ENCODE measurements at places on chromosomes 2 and 18.

- no peak for DNase-seq
Observed at GRCh38 chr2:208192611-208193236, 2.9 kb upstream of the C2orf80 start.

- no peak for DNase-seq
Observed at GRCh38 chr2:145050134-145050533, 530.2 kb upstream of the ZEB2 start.

GRCh38 chr2:31286961-31287550 lies 53.1 kb downstream of the EHD3 start:
- no peak for DNase-seq

GRCh38 chr2:143451642-143452281 lies 322.5 kb downstream of the ARHGAP15 start:
- no peak for DNase-seq

DNA sequence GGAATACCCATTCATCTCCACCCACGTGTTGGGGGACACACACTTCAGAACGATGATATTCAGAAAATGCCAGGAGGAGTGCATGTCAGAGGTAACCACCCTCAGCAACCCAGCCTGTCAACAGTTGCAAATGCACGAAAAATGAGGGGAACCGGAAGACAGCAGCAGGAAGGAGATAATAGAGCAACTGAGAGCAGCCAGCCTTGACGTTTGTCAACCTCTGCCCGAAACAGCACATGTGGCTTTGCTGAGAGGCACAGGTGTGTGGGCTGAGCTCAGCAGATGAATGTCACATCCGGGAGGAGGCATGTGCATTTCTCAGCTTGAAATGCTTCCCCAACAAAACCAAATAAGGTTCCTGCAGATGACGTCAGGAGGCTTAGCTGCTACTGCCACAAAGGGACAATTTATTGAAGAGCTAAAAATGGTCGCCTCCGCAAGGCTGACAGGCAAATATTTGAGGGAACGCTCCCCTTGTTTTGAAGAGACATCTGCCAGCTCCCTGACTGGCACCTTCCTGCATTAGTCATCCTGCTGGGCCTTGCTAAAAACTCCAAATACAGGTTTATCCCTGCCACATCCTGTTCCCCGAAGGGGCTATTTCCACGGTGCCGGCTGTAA lies 419.0 kb downstream of the NBAS start:
- no peak for DNase-seq

DNA sequence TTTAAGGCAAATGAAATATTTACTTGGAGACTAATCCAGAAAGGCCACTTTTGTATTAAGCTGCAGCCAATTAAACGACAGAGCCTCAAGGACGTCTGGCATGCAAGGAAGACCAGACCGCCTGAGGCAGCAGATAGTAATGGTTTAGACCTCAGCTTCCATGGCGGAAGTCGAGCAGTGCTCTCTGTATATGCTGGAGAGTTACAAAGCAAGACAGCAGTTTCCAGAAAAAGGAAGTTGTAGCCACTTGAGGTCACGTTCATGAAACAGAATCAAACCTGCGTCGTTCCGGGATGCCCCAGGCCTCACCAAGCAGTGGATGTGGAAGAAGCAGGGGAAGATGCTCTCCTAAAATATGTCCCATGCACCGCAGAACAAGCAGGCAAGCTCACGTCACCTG lies 142.0 kb downstream of the PTGR3 start:
- no peak for DNase-seq

GRCh38 chr2:77721593-77721992 lies 199.4 kb upstream of the LRRTM4 start:
- DNase-seq: no peak

- no peak for DNase-seq
Observed at GRCh38 chr2:112835536-112836162, 930 bp downstream of the IL1B start.

DNA sequence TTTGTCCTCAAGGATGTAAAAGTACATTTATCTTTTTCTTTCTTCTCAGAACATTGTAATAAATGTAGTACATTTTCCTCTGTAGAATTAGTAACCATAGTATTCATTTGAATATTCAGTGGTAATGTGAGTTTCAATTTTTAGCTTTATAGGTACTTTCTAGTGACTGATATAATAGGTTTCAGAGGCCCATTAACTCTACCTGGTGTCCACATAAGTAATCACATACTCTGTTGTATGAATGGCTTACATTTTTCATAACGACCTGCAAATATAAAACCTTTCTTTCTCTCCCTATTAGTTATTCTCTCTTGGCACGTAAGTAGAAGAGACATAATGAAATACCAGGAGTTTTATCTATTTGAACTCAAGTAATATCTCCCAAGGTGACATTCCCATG lies 1017.6 kb downstream of the DPP10 start:
- no peak for DNase-seq

GRCh38 chr2:111663471-111664274 lies 220.3 kb downstream of the ANAPC1 start:
- DNase-seq: no peak

DNA sequence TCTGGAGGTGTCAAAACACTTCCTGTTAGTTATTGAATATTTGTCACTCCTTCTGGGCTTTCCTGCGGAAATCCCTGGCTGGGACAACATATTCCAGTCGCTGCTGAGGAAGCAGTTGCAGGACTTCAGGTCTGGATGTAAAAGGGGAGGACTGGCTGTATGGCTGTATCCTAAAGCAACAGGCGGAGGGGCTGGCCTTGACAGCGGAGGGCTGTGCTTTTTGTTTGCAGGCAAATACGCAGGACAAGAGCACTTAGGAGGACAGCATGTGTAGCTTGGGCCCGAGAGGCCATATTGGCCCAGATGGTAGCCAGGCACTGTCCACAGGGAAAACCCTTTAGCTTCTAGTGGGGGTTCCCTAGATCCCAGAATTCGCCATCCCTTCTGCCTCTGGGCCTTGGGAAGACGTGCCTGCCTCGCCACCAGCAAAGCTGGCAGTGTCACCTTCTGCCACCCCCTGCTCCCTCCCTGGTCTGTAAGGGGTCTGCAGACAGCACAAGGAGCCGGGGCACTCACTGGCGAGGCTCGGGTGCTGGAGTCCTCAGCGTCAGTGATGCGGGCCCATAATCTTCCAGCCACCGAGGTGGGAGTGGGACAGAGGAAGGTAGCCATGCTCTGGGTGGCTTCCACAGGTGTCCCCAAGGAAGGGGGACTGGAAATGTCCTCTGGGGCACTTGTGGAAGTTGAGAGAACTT lies 6.7 kb downstream of the NPPC start:
- no peak for DNase-seq

- DNase-seq: no peak
Observed at GRCh38 chr18:23073996-23074606, 61.2 kb upstream of the CABLES1 start.
